ENCODE measurements at places on chromosomes 1 and 21.

- DNase-seq: no peak
Measured at GRCh38 chr1:241406421-241406820, 49.4 kb upstream of the RGS7 start.

DNA sequence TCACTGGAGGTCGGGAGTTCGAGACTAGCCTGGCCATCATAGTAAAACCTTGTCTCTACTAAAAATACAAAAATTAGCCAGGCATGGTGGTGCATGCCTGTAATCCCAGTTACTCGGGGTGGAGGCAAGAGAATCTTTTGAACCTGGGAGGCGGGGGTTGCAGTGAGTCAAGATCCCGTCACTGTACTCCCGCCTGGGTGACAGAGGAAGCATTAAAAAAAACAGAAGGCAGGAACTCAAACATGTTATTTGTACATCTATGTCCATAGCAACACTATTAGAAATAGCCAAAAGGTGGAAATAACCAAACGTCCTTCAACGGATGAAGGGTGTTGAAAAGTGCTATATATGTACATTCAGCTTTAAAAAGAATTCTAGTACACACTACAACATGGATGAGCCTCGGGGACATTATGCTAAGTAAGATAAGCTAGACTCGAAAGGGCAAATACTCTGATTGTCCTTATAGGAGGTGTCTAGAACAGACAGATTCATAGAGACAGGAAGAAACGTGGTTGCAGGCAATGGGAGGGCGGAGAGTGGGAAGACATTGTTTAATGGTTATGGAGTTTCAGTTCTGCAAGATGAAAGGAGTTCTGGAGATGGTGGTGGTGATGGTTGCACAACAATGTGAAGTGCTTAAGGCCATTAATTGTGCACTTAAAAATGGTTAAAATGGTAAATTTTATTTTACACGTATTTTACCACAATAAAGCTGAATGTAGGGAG lies 19.2 kb downstream of the NLRP3 start:
- DNase-seq: no peak

DNA sequence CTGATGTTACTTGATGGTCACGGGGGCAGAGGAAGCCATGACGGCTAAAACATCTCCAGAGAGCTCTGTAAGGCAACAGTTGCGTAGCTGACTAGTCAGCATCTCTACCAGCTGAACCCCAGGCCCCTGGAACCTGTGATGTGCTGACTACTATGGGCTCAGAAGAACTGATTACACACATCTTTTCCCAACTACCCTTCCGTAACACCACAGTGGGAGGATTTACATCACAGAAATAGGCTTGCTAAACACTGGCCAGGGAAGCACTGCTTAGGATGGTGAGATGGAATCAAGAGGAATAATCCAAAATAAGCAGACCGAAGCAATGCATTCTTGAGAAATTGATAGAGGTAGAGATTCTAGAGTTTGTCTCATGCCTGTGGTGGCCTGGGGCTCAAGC lies 122.5 kb downstream of the SMYD2 start:
- DNase-seq: no peak

DNA sequence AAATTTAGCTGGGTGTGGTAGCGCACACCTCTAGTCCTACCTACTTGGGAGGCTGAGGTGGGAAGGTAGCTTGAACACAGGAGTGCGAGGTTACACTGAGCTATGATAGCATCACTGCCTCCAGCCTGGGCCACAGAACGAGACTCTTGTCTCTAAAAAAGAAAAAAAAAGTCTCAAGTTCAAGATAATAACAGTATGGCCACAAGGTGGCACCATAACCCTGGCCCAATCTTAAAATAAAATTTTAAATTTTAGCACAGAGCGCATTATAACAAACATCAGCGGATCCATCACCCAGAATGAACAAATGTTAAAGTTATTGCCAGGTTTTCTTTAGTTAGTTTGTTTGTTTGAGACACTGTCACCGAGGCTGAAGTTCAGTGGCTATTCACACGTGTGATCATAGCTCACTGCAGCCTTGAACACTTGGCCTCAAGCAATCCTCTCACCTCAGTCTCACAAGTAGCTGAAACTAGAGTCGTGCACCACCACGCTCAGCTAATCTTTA lies 2.9 kb upstream of the HTR6 start:
- DNase-seq: no peak

DNA sequence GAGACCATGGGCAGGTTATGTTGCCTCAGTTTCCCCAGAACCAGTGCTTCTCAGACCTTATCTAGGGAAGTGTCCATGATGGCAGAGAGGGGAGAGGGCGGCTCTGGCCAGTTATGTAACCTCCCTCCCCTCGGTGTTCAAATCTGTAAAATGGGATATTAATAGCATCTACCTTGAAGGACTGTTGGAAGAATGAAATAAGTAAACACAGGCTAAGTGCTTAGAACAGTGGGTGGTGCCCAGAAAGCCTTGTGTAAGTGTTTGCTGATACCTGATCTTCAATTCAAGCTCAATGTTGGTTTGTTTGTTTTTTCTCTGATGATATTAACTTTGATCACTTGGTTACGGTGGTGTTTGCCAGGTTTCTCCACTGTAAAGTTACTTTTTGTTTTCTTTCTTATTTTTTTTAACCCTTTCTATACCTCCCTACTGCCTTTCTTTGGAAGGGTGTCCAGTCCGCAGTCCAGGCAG lies 34.9 kb downstream of the EPHA2 start:
- DNase-seq: no peak

- DNase-seq: no peak
Measured at GRCh38 chr1:19923137-19923952, at the start of gene PLA2G2E. TSS of gene PLA2G2E (minus strand) at chr1:19923617. CDS start at chr1:19923559, 58 bp downstream.

DNA sequence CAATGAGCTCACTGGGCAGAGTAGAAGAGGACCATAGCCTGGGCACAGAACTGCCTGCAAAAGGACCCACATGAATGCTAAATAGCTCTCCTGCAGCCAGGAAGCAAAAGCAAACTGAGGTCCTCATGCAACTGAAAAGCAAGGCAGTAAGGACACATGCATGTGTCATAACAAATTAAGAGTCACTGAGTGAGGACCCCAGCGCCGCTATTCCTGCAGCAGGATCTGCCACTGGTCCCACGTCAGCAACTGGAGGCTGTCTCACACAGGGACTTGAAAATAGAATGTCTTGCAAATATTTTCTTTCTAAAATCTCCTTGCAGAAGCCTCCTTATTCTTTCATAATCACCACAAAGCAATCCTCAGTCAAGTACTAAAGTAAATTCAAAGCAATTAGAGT lies 559.6 kb upstream of the DAB1 start:
- no peak for DNase-seq

GRCh38 chr1:232725305-232726047 lies 79.7 kb upstream of the MAP10 start:
- DNase-seq: no peak

DNA sequence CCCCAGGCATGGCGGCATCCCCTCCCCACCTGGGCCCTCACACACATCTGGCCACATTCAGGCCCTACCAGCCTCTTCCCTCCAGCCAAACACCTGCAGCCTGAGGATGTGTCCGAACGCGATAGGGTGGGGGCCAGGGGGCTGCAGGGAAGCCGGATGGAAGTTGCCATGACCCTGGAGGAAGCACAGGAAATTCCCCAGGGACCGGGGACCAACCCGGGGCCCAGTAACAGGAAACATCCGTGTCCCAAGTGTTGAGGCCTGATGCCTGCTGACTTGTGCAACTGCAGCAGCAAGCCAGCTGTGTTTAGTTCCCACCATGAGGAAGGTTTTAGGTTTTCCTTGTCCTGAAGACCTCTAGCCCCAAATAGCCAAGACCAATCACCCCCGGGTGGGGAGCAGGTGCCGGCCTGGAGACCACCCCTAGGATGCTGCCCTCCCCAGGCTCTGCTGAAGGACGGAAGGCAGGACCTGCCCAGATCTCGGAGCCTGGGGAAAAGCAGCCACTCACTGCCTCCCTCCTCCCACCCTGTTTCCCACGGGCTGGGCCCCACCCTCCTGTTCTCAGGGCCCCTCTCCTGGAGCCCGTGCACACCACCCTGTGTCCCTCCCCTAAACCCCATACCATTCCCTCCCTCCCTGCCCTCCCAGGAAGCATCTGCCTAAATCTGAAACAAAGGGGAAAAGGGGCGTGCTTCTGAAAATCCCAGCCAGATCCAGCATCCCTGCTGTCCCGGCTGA lies 29.8 kb downstream of the MEGF6 start:
- DNase-seq: no peak

- DNase-seq: no peak
Measured at GRCh38 chr1:53868565-53868964, 21.0 kb downstream of the YIPF1 start.

GRCh38 chr21:16307256-16307655 lies 577.5 kb downstream of the USP25 start:
- DNase-seq: no peak

- DNase-seq: no peak
Measured at GRCh38 chr1:244780311-244780710, 55.1 kb upstream of the COX20 start.

DNA sequence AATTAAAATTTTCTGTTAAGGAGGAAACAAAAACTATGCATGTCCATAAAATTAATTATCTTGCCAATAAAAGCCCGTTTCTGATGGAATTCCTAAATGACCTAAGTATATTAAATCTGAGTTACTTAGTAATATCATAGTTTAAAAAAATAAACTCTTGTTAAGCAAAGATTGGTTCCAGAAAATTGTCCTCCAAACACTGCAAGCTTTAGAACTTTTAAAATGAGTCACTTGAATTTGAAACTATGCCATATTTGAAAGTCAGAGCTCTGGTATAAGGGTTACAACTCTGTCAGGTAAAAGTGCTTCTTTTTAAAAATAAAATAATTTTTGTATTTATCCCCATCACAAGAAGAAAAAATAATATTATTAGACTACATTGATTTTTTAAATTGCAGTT lies 409.5 kb downstream of the PLPP3 start:
- no peak for DNase-seq

DNA sequence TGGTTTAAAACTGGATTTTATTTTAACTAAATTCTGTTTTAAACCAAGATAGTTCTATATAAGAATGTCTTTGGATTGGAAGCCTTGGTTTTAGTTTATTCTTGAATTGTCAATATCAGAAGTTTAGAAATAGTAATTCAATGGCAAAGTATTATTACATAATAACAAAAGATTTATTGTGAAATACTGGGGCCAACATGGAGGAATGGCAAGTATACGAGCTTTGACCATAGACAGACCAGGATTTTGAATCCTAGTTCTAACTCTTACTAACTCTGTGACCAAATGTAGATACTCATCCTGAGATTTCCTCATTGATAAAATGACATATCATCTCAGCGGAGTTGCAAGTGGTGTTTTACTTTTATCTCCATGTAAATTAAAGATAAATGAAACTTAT lies 63.3 kb downstream of the CAMSAP2 start:
- no peak for DNase-seq

- no peak for DNase-seq
Measured at GRCh38 chr1:103527331-103527730, 1.8 kb downstream of the RNPC3 start.

DNA sequence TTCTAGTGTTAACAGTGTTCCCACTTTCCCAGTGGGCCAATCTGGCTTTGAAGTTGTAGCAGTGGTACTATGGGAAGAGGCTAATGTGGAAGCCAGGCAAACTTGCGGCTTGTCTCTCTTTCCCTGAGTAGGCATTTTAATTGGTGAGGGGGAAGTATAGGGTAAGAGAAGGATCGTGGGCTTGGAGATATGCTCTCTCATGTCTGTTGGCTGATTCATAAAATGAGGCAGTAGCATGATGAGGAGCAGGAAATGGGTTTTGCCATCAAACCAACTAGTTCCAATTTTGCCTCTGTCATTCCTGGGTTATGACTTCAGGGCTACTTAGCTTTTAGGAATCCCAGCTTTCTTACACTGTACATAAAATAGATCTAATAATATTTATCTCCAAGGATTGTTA lies 12.1 kb downstream of the C8A start:
- DNase-seq: no peak

DNA sequence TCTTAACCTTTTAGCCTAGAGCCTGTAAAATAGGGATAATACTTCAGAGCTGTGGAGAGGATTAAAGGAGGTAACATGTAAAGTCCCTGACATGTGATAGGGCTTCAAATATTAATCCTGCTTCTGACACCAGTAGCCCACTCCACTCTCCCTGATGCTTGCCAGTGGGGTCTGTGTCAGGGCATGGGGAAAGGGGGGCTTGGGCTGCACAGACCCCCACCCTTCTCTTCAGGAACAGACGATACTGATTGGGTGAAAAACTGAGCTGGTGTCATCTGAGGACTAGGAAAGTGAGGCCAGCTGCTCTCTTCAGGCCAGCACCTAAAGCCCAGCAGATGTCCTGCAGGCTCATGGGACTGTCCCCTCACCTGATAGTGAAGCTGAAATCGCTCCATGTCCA lies 27.0 kb upstream of the MEF2D start:
- DNase-seq: no peak

- no peak for DNase-seq
Measured at GRCh38 chr1:76961820-76962207, 94.5 kb downstream of the ST6GALNAC5 start.

DNA sequence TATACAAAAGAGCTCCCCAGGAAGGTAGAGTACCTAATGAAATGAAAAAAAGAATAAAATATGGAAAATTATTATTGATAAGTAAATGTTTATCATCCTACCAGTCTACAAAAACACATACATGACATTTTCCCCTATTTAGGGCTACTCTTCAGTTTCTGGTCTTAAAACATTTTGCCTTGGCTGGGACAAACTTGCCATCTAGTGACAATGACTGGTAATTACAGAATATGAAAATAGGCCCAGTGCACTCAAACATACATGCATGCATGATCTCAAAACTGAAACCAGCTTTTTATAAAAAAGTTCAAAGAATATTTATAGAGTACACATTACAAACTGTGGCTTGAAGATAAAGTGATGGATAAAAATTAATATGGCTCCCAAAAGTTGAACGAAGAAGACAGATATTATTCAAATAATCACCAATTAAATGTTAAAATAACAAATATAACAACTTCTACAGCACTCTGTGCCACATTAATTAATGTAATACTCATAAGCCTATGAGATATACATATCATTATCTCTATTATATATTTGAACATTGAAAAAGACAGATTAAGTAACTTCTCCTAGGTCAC lies 10.5 kb upstream of the RNPC3 start:
- DNase-seq: peak; percentile 23

GRCh38 chr1:151372058-151372934 lies at the start of gene SELENBP1:
TSS of gene SELENBP1 (minus strand) at chr1:151372705. CDS start at chr1:151372641, 64 bp downstream.
- DNase-seq: peak; percentile 81

GRCh38 chr1:74780594-74780993 lies 47.6 kb downstream of the TYW3 start:
- peak; percentile 11 for DNase-seq

DNA sequence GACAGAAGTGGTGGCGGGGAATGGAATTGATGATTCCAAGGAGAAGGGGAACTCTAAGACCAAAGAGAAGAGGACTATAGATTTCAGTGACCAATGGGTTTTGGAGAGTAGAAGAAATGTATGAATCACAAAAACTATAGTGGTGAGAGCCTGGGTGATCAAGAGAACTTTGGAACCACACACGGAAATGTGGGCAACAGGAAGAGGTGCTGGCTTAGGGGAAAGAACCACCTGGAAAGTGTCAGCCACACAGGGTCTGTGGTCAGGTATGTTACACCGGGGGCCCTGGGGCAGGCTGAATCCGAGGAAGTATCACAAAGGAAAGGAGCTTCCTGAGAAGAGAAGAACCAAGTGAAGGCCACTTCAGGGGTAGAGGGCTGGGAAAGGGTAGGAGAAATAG lies 11.5 kb upstream of the CHIA start:
- no peak for DNase-seq
